ENCODE measurements at places on chromosomes 7 and 10.

DNA sequence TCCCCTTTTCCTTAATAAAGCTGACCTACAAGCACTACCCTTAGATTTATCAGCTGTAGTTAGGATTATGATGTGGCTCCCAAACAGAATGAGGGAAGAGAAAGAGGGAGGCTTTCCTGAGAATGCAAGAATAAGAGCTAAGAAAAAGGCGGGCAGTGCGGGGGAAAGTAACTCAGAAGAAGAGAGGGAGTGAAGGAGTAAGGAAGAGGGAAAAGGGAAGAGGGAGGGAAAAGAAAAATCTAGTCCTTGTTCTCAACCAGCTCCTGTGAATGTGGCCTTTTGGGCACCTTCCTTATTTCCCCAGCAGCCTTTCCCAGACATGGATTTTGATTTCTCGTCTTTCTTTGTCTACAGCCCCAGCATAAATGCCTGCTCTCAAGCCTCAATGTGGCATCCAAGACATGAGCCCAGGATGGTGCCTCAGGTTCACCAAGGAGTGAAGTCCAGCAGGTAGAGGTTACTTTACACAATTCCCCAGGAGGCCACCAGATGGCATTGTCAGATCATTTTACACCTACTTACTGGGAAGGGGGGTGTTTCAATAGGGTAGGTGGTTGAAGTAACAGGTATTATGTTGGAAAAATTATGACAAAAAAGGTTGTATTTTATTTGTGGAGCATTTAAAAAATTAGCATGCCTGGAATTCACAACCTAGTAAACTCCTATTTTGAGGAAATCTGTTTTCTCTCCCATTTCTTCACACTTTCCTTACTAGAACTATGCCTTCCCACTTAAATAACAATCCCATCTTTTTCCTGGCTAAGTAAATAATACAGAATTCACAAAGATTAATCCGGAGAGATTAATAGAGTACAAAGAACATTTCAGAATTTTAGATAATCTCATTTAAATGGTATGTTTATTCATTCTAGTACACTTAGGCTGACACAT, 106.5 kb downstream of the HTR7 start:
- no peak for DNase-seq

- no peak for DNase-seq
These were observed 1087.0 kb upstream of the LRRTM3 start for GRCh38 chr10:65838811-65839210.

DNA sequence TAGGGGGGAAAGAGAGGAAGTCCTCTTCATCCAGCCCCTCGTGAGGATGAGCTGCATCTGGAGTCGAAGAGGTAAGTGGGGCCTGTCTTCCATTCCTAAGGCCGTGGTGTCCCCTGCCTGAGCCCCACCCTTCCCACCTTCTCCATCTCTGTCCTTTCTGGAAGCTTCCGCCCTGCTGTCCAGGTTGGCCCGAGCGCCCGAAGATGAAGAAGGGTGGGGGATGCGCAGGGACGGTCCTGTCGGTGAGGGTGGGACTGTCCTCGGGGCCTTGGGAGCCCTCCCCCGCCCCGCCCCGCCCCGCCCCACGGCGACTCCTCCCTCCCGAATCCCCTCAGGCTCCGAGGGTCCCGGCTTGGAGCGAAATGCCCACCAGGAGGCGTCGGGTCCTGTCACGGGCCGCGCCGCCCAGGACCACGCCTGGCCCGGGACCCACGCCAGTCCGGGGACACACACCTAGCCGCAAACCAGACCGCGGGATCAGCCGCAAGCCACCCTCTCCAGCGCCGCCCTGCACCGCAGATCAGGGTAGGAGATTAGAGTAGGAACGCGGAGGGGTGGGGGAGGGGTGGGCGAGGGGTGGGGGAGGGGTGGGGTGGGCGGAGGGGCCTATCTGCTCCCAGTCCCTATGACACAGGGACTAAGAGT, 15.3 kb downstream of the GPRIN2 start:
- DNase-seq = no peak

DNA sequence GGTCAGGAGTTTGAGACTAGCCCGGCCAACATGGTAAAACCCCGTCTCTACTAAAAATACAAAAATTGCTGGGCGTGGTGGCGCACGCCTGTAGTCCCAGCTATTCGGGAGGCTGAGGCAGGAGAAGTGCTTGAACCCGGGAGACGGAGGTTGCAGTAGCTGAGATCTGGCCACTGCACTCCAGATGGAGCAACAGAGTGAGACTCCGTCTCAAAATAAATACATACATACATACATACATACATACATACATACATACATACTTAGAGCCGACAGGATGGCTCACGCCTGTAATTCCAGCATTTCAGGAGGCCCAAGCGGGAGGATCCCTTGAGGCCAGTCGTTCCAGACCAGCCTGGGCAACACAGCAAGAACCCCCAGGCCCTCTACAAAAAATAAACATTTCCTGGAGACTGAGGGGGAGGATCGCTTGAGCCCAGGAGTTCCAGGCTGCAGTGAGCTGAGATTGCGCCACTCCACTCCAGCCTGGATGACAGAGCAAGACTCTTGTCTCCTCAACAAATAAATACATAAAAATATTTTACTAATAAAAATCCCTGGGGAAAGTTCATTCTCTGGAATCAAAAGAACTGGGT, 90.9 kb upstream of the TNRC18 start:
- DNase-seq = no peak

DNA sequence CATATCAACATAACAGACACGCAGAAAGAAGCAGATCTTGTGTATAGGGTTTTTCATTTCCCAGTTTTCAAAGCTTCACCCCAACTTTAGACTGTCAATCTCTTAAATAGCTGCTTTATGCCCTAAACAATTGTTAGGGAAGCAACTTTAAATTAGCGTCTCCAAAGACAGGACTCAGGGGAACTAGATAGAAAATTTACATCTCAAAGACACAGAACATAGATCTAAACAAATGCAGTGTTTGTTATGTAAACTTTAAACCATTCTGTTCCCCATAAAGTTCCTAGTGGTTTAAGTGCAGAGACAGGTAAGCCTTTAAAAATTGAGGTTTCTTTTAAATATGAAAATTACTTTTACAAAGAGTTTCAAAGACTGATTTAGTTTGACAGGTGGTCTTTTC, 379.2 kb upstream of the GHITM start:
- no peak for DNase-seq

DNA sequence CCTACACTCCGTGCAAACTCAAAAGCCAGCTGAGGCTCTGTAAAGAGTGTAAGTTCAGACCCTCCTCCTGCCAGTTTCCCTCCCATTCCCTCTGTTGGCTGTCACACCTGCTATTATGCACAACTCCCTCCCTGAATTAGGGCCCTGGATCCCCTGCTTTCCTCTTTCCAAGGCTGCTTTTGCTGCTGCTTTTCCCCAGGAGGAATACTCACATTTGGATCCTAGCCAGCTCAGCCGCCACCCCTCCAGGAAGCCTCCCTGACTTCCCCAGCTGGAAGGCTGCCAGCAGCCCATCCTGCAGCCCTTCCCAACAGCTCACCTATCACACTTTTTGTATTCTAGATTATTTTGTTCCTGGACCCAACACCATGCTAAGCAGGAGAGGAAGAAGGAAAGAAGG, 40.9 kb upstream of the WDR11 start:
- no peak for DNase-seq

GRCh38 chr7:107495516-107495915, 25.7 kb downstream of the GPR22 start:
- DNase-seq = no peak

DNA sequence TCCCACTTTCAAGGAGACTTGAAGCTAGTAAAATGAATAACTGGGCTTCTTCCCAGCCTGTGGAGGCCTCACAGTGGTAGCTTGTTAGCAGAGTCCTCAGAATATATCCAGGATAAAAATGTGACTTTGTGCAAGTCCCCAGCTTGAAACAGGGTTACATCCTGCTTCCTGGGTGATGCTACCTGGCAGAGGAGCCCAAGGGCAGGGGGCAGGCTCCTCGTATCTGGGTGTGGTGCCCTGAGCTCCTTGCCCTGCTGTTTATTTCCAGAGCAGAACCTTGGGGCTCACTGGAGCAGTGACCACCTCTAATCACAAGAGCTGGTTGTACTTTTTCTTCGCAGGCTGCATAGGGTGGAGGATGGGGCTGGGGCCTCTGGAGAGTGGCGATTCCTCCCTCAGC, 94.8 kb downstream of the GRK5 start:
- DNase-seq = no peak

GRCh38 chr7:148142660-148143248, 447.8 kb upstream of the C7orf33 start:
- no peak for DNase-seq

GRCh38 chr7:159211540-159212182, 67.0 kb upstream of the VIPR2 start:
- DNase-seq = no peak

DNA sequence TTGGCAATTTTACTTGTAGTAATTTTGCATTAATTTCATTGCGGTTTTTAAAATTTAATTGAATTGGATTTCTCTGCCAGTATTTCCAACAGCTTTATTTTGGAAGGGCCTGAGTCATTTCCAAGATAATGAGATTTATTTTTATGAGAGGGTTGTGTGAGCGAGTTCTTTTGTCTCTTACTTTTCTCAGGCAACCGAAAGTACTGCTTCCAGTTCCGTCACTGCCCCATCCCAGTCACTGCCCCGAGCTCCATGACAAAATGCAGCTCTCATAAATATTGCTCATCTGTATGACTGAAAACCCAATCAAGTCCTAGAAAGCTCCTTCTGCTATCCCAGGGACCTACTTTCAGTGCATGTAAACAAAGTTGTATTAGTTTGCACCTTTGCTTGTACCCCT, 468.4 kb upstream of the SEMA3D start:
- no peak for DNase-seq

DNA sequence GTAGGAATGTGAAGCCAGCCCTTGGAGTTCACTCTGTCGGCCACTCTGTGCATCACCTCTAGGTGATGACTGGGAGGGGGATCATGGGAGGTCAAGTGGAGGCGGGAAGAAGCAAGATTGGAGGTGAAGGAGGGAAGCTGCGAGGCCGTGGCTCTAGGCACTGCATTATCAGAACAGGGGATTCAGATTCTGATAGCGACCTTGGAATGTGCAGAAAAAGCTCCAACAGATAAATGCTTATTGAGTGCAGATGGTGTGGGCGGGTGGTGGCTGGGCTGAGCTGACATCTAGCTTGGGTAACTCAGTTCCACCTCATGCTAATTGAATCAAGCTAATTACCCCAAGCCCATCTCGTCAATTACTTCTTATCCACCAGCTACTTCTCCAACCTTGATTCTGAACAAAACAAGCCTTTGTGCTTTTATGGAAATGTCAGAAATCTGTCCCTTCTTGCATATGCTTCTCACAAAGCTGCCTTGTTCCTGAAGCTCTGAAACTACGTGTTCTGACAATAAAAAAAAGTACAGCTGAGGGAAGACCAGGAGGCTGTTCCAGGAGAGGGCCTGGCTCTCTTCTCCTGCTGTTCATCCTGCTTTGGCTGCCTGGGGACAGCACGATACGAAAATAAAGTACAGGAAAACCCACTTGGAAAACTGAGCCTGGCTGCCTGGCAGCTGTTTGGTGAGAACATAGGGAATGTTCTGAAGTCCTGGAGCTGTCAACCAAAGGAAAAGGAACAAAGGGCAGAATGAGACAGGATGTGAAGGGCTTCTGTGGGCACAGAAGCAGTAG, 27.5 kb downstream of the STRA8 start:
- no peak for DNase-seq

DNA sequence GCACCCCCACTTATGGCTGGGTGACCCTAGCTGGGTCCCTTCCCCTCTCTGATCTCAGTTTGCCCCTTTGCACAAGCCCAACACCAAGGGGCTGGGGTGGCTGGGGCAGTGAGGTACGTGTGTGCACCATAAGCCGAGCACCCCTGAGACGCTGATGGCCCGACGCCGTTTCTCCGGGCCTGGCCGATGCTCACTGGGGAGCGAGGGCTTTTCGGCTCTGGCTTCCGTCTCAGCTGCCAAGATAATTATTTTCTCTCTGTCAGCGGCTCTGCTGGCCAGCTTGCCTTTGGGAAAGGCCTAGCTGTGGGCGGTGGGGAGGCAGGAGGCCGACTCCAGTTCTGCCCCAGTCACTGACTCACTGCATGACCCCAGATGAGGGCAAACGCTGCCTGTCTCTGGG, 91.0 kb downstream of the ZMIZ1 start:
- no peak for DNase-seq

- DNase-seq = no peak
These were observed 916 bp downstream of the LAMB1 start for GRCh38 chr7:108001764-108002725.

- no peak for DNase-seq
These were observed 16.2 kb downstream of the ZNF425 start for GRCh38 chr7:149109969-149110368.

DNA sequence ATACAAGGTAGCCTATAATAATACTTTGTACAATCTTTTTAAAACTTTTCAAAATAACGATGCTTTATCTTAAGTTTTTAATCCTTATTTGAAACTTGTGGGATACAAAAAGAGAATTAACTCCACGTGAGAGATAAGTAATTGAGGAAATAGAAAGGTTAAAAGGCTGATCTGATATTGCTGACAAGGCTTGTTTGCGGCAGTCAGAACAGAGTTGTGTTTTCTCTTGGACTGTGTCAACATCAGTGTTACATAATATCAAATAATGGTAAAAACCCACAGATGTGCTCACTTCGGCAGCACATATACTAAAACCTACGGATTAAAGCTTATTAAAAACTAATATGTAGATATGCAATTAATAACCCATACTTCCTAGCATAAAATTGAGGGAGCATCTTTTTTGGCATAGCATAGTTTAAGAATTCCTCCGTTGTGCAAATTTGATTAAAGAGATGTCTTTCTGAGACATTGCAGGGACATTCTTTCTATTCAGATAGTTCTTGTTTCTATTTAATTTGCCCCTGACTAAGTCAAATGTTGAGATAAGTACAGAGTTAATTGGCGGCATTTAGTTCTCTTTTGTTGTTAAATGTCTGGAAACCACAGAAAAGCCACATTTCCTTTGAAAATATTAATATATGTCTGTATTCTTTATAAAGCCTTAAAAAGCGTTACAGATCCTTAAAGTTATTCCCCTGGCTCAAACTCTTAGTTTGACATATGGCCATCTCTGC, 63.3 kb downstream of the FAM185A start:
- no peak for DNase-seq

All from NCI-H1417 treated with DMSO at 0.1 percent for 48 hours (cell line).